ENCODE measurements at places on chromosomes 13 and 19.

DNA sequence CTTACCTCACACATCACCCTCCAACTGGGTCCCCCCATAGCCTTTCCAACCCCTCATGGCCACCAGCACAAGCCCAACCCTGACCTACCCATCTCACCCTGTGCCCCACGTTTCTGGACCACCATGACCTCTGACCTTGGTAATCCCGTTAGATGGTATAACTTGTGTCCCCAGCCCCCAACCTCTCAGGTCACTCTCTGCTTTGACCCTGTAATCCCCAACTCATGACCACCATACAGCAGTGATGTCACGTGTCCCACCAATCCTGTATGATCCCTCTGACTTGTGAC lies 8.5 kb downstream of the KLC3 start:
- no peak for DNase-seq

- no peak for DNase-seq
These were observed 27.9 kb downstream of the ENOX1 start for GRCh38 chr13:43758834-43759233.

DNA sequence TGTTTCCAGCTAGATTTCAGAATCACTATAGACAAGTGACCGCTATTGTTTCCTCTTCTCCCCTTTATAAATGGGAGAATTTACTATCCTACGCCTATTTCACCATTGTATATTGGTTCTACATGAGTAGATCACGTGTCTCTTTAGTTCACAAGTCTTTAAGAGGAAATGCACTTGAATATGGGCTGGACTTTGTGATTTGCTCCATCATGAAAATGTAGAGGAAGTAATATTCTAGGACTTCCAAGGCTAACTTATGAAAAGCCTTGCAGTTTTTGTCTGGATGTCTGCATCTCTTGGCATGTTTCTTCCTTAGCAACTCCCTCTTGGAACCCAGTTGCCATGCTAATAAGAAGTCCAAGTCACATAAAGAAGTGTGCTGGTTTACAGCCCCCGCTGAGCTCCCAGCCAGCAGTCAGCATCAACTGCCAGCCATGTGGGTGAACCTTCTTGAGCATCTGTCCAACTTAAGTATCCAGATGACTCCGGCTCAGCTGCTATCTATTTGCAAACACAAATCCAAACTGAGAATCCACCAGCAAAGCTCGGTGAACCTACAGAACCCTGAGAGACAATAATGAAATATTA lies 4.8 kb upstream of the FBXL3 start:
- no peak for DNase-seq

- no peak for DNase-seq
These were observed 748.5 kb upstream of the KLHL1 start for GRCh38 chr13:70856711-70857110.

GRCh38 chr13:82305588-82305987 lies 1576.7 kb downstream of the SLITRK1 start:
- no peak for DNase-seq

GRCh38 chr19:48629297-48629598 lies 7.9 kb downstream of the DBP start:
- no peak for DNase-seq

DNA sequence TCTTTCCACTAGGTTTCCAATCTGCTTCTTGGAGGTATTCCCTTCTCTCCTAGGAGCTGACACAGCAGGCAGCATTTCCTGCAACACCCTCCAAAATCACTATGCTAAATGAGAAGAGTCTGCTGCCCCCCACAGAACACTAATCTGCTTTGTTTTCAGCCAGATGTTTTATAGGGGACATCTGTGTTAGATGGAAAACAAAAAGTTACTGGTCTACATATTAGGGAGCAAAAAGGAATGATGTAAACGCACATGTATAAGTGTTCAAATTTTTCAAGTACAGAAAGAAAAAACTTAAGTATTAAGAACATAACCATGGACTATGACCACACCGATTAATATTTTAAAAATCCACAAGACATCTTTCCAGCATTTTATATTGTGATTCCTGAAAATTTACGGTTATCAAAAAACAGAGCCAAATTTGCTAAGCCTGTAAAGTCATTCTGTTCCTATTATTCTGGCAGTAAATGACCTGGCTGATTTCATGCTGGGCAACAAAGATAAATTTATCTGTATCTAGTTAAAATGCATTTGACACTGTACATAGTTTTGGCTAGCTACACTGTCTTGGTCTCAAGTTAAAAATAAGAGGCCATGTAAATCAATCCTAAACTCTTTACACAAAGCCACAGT lies 63.3 kb downstream of the DCLK1 start:
- DNase-seq: no peak

DNA sequence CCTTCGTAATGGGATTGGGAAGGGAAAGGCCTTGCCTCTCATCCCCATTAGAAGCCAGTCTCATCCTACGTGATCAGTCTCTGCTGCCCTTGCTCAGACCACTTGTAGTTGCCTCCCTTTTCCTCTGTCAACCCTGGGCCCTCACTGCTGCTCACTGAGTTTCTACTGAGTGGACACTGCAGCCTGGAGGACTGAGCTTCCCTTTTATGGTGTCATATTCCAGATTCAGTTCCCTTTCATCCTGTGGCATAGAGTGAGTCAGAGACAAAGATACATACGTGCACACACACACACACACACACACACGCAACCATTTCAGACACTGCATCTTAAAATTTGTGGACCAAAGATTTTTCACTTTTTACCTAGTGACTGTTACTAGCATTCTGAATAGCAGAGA lies 56.6 kb downstream of the COG3 start:
- no peak for DNase-seq

DNA sequence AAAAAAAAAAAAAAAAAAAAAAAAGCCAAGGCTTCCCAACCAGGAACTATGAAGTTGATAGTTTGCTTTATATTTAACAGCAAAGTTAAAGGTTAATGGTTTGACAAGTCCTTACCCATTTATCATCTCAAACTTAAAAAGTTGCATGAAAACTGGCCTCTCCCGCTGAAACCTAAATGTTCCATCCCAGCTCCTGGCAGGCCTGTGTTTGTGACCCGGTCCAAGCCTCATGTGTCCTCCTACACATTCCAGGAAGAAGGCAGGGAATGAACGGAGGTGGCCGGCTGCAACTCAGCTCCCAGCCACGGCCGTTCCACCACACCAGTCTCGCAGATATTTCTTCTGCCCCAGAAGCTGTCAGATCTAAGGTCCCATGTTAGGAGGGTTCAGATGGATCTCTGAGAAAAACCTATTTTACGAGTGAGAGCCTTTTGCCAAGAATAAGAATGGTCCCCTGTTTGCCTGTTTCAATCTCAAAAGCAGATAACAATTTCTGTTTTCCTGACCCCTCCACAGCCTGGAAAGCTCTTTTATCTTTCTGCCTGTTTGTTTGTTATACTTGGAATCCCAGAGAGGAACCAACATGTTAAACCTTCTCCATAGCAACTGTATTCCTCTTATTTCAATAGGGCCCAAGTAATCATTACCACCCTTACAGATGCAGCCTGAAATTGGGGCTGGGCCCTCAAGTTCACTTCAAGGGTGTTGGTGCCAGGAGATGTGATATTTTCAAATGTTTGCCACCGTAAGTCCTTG lies 56.5 kb downstream of the KCTD12 start:
- no peak for DNase-seq

GRCh38 chr13:90447034-90447733 lies 900.3 kb upstream of the MIR17HG start:
- no peak for DNase-seq

GRCh38 chr19:51347209-51347928 lies 5.4 kb upstream of the VSIG10L start:
- no peak for DNase-seq
